ENCODE measurements at places on chromosomes 7 and 10. TPM values are rescaled to one million over a fixed set of nuclear protein-coding genes. Genes with fewer than 3 reads are reported as not detected.

GRCh38 chr10:124888262-124888661, 53.7 kb upstream of the ZRANB1 start:
- no peak for DNase-seq

Gene AASS
- total RNA-seq, result 1.9 TPM

DNA sequence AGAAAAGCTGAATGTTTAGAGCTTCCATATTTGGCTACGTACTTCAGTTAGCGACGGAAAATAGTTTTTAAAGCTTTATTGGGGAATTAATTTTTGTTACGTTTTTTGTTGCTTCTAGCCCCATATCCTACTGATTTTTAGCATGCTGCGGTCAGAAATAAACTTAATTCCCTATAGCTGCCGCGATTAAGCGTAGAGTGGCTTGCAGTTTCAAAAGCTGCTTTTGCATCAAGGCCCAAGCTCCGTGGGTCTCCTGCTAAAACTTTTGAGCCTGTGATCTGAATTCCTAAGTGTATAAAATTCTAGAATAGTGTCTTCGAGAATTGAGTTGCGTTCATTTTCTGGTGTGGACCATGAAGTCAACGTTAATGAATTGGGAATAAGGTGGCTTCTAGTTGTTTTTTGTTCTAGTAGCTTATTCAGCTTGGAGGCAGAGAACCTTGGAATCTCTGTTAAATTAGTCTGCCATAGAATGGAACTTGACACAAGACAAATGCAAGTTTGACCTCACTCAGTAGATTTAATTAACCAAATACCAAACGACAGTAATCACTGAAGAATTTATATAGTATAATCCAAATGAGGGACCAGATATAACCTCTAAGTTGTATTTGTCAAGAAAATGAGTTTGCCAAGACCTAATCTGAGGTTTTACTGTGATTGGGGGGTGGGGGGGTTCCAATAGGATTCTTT, 977 bp downstream of the CALU start:
- DNase-seq, result no peak

GRCh38 chr10:55019439-55019838, 218.4 kb upstream of the PCDH15 start:
- no peak for DNase-seq

DNA sequence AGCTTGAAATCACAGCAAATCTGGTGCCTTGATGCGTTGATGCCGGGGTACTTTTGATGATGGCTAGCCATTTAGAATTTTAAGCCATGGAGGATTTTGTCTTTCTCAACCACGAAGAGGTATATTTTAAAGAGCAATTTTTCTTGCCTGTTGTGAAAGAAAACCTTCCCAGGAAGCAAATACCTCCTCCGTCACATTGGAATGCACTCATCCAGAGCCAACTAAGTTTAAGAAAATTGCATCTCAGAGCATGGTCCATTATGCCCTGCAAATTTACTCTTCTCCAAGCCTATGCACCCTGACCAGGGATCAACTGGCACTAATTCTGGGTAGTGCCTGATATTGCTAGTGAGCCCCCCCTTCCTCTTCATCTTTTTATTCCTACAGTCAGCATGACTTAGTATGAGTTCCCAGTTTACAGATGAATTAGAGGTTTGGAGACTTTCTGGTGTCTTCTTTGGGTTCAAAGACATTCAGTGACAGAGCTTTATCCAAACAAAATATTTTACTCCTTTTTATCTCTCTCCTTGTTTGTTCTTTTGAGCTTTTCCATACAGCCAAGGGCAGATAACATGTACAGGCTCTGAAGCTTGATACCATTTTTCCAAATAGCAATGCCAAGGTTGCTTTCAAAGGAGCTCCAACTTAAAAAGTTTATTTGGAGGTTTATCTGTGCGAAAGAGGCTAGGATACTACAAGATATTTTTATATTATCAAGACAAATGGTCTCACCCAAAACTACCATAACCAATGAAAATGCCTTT, 56.6 kb upstream of the ANK3 start:
- no peak for DNase-seq

- DNase-seq, result no peak
Measured at GRCh38 chr7:1750541-1751021, 80.5 kb downstream of the ELFN1 start.

Gene ZNF22
- 19.5 TPM for total RNA-seq

Gene SAMD9
- 3.1 TPM for total RNA-seq

Gene C10orf67
- total RNA-seq, result 3.2 TPM

GRCh38 chr10:76649723-76650127, 987.9 kb downstream of the KCNMA1 start:
- no peak for DNase-seq

DNA sequence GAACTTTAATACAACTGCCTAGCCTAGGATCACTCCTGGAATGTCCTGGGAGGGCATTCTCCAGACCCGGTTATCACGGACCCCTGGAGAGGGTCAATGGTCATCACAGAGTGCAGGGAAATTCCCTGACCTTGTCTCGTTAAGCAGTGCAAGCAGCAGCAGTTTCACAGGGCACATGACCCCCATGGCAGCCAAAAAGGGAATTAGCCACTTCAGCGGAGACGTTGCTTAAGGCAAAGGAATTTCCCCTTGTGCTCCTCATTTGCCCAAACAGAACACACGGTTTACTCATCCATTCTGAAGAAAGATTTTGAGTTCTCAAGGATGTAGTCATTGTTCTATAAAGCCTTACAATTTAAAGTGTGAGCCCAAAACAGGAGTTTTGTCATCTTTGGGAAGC, 260.3 kb downstream of the SNX13 start:
- no peak for DNase-seq

Gene GTF2I
- total RNA-seq, result 81.5 TPM

DNA sequence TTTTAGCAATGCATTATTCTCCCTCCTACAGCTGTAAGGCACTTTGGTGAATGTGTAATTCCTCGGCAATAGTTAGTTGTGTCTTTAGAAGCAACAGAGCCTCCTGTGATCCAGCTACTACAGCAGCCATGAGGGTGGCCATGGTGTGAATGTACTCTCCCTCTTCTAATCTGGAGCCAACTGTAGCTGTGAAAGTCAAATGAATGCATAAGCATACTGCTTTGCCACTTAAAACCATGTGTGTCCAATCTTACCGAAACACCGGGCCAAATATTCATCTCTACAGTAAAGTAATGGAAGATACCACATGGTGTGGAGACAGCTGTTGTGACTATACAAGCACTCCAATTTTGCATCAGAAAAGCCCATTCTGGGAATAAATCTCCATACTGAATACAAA, 195.0 kb downstream of the DNAJC1 start:
- DNase-seq, result no peak

DNA sequence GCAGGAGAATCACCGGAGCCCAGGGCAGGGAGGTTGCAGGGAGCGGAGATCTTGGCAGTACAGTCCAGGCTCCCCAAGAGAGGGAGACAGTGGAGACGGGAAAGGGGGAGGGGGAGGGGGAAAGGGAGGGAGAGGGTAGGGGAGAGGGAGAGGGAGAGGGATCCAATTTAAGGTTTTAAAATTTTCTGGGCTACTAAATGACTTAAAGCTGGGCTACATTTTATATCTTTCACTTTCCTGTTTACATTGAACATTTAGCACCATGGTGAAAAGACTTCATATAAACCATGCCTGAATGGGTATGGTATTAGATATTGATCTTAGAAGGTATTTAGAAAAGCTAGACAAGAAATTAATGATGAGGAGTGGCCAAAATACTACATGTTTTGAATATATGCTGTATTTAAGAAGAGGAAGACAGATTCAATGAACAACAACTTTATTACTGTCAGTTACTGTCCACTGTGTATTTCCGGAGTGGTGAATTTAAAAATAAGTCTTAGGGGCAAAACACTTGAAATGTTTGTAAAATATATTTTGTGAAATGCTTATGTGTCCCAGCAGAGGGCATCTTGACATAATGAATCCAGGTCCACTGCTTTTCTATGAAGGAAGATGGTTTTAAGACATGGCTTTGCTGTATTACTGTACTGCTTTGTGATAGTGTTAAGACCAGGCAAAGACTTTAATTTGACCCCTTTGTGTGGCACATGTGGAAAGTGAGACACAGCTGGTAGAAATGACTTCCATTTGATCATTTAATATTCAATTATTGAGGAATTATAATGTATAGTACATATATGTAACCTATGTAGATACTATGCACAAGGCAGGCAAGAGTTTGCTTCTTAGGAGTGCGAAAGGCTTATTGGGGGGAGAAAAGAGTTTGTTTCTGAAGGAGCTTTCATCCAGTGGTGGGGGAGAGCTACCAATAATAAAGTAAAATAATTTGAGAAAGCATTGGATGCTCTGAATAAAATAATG, 52.8 kb downstream of the NRF1 start:
- no peak for DNase-seq
